ENCODE measurements at places on chromosomes 1 and 21. TPM values are rescaled to one million over a fixed set of nuclear protein-coding genes. Genes with fewer than 3 reads are reported as not detected.

RNF207 gene
- 21.7 TPM for total RNA-seq

DNA sequence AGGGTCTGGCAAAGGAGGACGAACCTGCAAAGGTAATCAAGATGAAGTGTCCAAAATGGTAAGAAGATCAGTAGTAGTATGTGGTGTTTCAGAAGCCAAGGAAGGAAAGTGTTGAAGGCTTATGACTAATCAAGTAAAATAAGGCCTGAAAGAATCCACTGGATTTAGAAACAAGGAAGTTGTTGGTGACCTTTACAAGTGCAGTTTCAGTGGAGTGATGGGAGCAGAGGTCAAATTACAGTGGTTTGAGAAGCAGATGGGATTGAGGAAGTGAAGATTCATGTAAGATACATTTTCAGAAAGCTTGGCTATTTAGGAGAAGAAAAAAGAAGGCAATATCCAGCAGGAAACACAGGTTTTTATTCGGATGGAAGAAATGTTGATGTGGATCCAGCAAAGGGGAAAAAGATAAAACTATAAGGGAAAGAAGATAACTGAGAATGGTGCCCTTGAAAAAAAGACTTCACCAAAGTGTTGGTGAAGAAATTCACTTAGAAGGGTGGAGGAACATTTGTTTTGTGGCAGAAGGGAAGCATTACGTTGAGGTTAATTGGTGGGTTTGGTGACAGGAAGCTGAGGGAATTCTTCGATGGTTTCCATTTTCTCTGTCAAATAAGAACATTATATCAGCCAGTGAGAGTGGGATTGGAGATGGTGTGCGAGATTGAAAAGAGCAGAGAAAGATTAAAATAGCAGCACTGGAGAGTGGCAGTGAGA lies 2.1 kb downstream of the ARMH1 start:
- DNase-seq: peak; percentile 52
- peaks cover 23% of the 10 kb centered on the region for H3K4me1 ChIP-seq
- peaks cover 16% of the 10 kb centered on the region for H3K27me3 ChIP-seq
- peak overlapping the region; percentile 16 for H3K27ac ChIP-seq
- H3K36me3 ChIP-seq: no peaks in the 10 kb centered on the region
- no peak overlapping the region for H3K4me3 ChIP-seq

GRCh38 chr1:110212169-110213142 lies 2.3 kb downstream of the KCNC4 start:
- no peak overlapping the region for H3K4me3 ChIP-seq
- no peak for DNase-seq
- no peak overlapping the region for H3K27ac ChIP-seq
- no peaks in the 10 kb centered on the region for H3K4me1 ChIP-seq

FAM43B gene
- not detected for total RNA-seq

DNA sequence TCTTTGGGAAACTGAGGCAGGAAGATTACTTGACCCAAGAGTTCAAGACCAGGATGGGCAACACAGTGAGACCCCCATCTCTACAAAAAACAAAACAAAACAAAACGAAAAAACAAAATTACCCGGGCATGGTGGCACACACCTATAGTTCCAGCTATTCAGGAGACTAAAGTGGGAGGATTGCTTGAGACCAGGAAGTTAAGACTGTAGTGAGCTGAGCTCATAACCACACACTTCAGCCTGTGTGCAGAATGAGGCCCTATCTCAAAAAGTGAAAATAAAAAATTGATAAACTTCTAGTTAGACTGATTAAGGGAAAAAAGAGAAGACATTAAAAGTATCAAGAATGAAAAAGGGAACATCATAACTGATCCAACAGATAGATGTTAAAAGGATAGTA lies 154.0 kb downstream of the RHOU start:
- H3K4me1 ChIP-seq: no peaks in the 10 kb centered on the region
- H3K27me3 ChIP-seq: peaks cover 2% of the 10 kb centered on the region
- no peak overlapping the region for H3K27ac ChIP-seq
- DNase-seq: no peak
- no peaks in the 10 kb centered on the region for H3K36me3 ChIP-seq
- H3K4me3 ChIP-seq: no peak overlapping the region

DNA sequence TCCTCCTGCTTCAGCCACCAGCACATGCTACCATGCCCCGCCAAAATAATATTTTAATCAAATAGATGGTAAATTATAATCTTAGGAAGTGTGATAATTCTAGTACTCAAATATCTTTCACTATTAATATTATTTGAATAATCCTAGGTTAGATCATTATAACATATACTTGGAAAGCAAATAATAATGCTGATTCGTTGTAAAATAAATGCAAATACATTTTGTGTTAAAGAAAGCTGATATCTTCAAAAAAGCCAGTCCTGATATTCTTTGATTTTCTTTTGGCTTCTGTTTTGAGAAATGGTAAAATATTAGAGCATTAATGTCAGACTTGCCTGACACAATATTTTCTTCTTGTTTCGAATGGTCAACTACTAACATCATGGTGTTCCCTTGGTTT lies 116.3 kb upstream of the ADAMTS5 start:
- H3K36me3 ChIP-seq: no peaks in the 10 kb centered on the region
- no peak for DNase-seq
- H3K4me3 ChIP-seq: no peak overlapping the region
- H3K27me3 ChIP-seq: no peaks in the 10 kb centered on the region
- H3K4me1 ChIP-seq: no peaks in the 10 kb centered on the region

DNA sequence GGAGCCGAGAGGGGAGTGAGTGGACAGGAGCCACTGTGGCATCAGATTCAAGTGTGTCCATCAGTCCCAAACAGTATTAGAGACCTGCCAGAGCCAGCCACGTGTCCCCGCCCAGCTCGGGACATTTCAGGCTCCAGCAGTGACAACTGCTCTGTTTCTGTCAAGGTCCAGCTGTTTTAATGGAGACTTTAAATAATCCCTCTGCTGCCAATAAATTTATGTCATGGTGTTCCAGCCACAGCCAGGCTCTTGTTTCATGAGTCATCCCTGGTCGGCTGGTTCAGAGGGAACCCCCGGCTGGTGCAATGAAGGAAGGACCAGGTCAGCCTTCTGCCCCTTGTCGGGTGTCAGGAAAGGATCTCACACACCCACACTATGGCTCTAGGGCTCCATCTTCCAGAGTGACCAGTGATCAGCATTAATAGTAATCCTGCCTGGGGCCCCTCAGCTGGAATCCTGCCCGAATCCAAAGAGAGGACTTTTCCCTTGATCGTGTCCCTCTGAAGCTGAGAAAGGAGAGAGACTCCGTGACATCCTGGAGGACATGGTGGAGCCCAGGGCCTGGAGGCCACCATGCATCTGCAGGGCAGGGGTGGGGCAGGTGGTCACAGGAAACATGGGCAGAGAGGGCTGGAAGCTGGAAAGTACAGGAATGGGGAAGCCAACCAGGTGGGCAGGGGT lies 197.3 kb downstream of the MATN1 start:
- H3K4me3 ChIP-seq: no peak overlapping the region
- H3K27ac ChIP-seq: no peak overlapping the region
- H3K27me3 ChIP-seq: peaks cover 31% of the 10 kb centered on the region
- no peaks in the 10 kb centered on the region for H3K36me3 ChIP-seq
- no peaks in the 10 kb centered on the region for H3K4me1 ChIP-seq
- DNase-seq: no peak

DNA sequence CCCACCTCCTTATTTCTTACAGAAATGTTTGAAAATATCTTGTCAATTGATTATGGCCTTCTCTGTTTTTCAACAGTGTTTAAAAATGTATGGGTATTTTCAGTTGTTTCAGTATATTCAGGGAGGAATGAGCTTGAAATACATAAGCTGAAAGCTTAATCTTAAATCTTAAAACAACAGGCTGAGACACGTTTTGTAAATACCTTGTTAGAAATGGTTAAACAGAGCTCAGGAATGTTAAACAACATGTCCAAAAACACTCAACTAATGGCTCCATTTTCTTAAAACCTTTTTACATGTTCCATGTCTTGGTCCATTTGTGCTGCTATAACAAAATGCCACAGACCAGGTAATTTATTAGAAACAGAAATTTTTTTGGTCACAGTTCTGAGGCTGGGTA lies 953.8 kb upstream of the ADGRL2 start:
- H3K36me3 ChIP-seq: no peaks in the 10 kb centered on the region
- DNase-seq: no peak
- no peak overlapping the region for H3K27ac ChIP-seq
- no peaks in the 10 kb centered on the region for H3K27me3 ChIP-seq
- no peak overlapping the region for H3K4me3 ChIP-seq
- no peaks in the 10 kb centered on the region for H3K4me1 ChIP-seq

GPR137B gene
- 0.49 TPM for total RNA-seq

GRCh38 chr1:238264951-238265350 lies 374.2 kb upstream of the ZP4 start:
- H3K4me3 ChIP-seq: no peak overlapping the region
- DNase-seq: no peak
- no peaks in the 10 kb centered on the region for H3K36me3 ChIP-seq
- no peaks in the 10 kb centered on the region for H3K4me1 ChIP-seq

DNA sequence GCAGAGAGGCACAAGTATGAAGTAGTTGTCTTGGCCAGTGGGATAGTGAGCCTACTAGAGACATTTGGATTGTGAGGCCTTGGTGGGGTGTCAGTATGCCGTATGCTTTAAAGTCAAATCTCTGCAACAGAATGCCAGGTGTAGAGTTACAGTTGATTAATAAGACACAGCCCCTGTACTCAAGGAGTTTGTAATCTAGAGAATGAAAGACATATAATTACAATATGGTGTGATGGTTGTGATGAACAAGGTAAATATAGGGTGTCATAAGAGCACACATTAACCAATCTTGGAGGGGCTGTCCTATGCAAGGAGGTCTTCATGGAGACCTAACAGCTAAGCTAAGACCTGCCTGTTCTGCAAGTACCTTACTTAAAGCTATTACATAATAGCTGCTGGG lies 113.1 kb downstream of the ATF6 start:
- no peak overlapping the region for H3K4me3 ChIP-seq
- DNase-seq: no peak
- no peak overlapping the region for H3K27ac ChIP-seq
- H3K27me3 ChIP-seq: no peaks in the 10 kb centered on the region
- H3K36me3 ChIP-seq: no peaks in the 10 kb centered on the region

DNA sequence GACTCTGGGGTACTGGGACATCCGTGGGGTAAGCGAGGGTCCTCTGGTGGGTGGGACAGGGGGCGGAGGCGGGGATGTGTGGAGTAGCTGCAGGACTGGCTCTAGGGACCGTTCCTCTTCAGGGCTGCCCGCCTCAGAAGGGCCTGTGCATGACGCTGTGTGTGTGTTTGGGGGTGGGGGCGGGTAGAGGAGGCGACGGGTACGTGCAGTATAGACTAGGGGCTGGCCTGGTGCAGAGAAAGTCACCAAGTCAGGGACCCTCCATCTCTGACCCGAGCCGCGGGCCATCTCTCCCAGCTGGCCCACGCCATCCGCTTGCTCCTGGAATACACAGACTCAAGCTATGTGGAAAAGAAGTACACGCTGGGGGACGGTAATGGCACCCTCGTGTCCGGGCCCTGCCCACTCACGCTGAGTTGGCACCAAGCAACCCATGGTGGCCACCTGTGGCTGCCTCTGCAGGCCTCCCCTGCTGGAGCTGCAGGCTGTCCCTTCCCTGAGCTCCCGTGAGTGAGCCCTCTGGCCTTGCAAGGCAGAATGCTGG lies 342 bp downstream of the GSTM5 start:
- no peak overlapping the region for H3K27ac ChIP-seq
- H3K27me3 ChIP-seq: peaks cover 6% of the 10 kb centered on the region
- H3K4me3 ChIP-seq: no peak overlapping the region

- H3K36me3 ChIP-seq: no peaks in the 10 kb centered on the region
- H3K27me3 ChIP-seq: peaks cover 13% of the 10 kb centered on the region
- DNase-seq: no peak
- H3K27ac ChIP-seq: no peak overlapping the region
Measured at GRCh38 chr1:111745675-111746613, 6.7 kb upstream of the INKA2 start.

- H3K27ac ChIP-seq: no peak overlapping the region
- no peaks in the 10 kb centered on the region for H3K4me1 ChIP-seq
- no peak for DNase-seq
Measured at GRCh38 chr1:117070124-117070523, 10.0 kb downstream of the TTF2 start.

RASSF5 gene
- 38.1 TPM for total RNA-seq

DNASE2B gene
- not detected for total RNA-seq

DNA sequence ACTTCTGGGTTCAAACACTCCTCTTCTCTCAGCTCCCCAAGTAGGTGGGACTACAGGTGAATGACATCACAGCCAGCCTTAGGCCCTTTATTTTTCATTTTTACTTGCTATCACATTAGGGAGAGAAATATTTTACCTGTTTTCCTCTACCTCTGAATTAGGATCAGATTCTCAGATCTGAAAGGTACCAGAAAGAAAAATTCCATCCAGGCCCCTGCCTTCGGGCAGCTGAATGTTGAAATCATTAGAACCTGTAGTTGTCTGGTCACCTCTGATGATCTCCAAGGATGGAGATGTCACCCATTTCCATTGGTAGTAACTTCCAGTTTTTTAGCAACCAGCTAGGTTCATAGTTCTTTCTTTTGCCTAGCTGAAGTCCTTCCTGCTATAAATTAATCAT lies 175.6 kb upstream of the TNR start:
- no peaks in the 10 kb centered on the region for H3K4me1 ChIP-seq
- no peak overlapping the region for H3K4me3 ChIP-seq
- H3K36me3 ChIP-seq: no peaks in the 10 kb centered on the region
- no peak overlapping the region for H3K27ac ChIP-seq
- H3K27me3 ChIP-seq: no peaks in the 10 kb centered on the region
